ENCODE measurements at places on chromosomes 16 and 17. TPM values are rescaled to one million over a fixed set of nuclear protein-coding genes. Genes with fewer than 3 reads are reported as not detected.

DNA sequence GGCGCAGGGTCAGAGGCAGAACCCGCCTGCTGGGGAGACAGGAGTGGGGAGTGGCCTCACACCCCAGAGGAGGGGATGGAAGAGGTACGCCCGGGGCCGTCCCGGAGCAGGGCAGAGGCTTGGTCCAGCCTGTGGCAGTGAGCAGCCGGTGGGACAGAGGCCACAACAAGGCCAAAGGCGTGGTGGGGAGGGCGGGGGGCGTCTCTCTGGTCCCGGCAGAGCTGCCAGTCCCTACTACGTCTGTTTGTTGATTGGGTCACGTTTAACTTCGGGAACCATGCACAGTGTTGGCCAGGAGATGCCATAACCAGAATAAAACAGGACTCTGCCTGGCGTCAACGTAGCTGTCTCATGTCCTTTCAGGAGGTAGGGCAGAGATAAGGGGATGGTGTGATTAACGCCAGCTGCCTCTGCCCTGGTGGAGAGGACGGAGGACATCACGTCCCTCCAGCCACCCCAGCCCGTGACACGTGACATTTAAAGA, 192.8 kb downstream of the BANP start:
- peak; percentile 45 for DNase-seq

GRCh38 chr17:14089179-14089578, 19.9 kb downstream of the COX10 start:
- DNase-seq = no peak

- DNase-seq = no peak
Observed at GRCh38 chr16:29107299-29107698, 122.4 kb downstream of the LAT start.

DNA sequence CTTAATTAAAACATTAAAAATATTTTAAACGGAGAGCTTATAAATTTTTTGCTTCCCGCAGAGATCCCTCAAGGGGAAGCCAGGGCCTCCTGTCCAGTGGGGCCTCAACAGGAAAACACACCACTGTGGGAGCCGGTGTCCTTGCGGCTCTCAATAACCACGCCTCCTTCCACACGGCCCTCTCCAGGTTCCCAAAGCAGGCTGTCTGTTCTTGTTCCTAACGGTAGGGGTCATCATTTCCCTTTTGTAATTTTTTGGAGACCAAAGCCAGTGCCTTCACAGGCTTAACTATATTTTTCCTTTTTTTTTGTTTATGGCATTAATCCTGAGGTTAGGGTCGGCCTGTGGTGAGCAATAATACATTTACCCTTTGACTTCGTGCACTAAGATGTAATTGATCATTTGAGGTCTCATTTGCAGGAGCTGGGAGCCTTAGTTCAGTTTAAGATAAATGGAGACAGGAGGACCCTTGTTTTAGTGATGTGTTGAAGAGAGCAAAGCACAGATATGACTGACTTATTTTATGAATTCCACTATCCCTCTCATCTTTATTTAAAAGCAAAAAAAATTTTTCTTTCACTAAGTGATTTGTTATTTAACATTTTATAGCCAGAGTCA, 77.5 kb upstream of the N4BP1 start:
- peak; percentile 71 for DNase-seq

- peak; percentile 56 for DNase-seq
Observed at GRCh38 chr17:55660178-55660886, 62.3 kb downstream of the TMEM100 start.

DNA sequence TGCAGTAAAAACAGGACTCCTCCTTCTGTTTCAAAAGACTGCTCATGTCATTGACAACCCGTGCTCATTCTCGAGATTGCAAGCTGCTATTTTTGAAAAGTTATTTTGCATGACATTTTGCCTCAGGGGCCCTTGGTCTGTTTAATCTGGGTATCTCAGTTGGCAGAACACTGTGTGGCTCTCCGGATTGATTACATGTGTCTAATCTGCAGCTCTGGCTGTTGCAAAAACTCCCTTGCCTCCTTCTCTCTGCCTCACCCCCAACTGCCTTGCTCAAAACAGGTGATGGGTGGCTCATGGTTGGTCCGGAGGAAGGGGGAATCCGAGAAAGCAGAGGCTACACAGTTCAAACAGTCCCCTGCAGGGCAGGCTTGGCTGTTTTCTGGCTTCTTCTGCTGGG, 25.3 kb downstream of the GINS3 start:
- no peak for DNase-seq

DNA sequence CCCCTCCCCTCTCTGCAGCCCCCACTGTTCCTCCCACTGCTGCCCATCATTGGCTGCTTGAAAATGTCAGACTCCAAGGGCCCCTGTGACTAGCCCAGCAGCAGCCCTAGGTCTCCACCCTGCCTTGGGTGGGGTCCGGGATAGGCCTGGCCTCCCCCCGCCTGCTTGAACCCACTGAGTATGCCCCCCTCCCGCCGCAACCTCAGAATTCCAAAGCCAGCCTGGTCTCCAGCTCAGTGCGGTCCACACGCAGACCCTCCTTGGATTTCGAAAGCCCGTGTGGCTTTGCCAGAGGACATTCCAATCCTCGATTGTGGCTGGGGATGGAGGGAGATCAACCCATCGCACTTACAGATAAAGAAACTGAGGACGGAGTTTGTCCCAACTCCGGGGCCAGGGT, 6.4 kb downstream of the DPEP1 start:
- DNase-seq = peak; percentile 65

DNA sequence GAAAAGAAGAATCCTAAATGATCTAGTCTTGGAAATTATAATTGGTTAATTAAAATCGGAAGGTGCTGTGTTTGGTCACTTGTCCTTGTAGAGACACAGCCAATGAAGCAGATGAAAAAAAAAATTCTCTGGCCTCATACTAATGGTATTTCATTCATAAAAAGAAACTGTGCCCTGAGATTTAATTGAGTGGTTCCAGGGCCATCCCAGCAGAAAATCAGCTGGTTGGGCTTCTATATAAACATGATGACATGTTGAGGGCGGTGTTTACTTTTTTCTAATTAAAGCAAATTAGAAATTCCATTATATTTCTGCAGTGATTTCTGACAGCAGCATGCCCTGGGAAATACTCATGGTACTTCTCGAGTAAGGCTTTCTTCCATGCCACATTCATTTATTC, 191.9 kb upstream of the KCNJ16 start:
- DNase-seq = no peak

- DNase-seq = peak; percentile 95
Observed at GRCh38 chr16:75377729-75378386, 55.4 kb downstream of the CFDP1 start.

GRCh38 chr16:30490210-30490609, 17.7 kb downstream of the ITGAL start:
- DNase-seq = no peak

DNA sequence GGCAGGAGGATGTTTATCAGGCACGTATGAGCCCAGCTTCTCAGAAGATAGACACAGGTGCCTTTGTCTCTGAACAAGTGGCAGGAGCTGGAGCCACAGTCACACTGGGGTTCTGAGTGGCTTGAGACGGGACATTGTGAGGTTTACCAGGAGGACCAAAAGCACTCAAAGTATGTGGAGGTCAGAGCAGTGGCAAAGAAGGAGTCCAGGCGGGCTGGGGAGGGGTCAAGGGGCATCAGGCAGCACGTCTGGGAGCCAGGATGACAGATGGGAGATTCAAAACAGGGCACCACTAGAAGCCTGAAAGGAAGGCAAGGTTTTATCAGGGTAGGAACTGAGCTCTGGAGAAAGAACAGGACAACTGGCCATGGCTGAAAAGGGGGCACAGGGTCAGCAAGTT, 67.2 kb upstream of the MARCHF10 start:
- no peak for DNase-seq

DNA sequence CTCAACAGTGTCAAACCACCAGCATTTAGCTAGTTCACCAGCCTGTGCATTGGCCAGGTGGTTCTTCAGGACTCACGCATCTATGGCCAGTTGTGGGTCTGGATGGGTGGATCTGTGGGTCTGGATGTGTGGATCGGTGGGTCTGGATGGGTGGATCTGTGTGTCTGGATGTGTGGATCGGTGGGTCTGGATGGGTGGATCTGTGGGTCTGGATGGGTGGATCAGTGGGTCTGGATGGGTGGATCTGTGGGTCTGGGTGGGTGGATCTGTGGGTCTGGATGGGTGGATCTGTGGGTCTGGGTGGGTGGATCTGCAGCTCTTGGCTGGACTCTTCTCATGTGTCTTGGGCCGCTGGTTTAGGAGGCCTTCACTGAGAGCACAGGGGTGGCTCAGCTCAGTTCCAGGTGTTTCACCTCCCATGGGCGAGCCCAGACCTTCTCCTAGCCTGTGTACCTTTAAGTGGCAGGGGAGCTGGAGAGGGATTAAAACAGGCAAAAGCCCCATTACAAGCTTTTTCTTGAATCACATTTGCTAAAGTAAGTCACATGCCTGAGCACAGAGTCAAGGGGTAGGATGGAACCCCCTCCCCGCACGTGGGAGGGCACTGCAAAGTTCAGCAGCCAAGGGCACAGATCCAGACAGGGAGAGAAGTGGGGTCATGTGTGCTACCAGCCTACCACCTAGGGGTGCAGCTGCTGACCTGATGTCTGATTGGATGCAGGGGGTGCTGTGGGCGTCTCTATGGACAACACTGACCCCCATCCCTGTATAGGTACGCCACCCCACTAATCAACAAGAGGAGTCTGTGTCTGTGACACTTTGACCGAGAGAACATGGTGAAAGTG, 3.4 kb upstream of the NUBP1 start:
- DNase-seq = no peak

GRCh38 chr17:28141313-28141712, 98.8 kb downstream of the NLK start:
- DNase-seq = no peak

GRCh38 chr16:71885261-71885650, 1.3 kb upstream of the ZNF821 start:
- no peak for DNase-seq

DNA sequence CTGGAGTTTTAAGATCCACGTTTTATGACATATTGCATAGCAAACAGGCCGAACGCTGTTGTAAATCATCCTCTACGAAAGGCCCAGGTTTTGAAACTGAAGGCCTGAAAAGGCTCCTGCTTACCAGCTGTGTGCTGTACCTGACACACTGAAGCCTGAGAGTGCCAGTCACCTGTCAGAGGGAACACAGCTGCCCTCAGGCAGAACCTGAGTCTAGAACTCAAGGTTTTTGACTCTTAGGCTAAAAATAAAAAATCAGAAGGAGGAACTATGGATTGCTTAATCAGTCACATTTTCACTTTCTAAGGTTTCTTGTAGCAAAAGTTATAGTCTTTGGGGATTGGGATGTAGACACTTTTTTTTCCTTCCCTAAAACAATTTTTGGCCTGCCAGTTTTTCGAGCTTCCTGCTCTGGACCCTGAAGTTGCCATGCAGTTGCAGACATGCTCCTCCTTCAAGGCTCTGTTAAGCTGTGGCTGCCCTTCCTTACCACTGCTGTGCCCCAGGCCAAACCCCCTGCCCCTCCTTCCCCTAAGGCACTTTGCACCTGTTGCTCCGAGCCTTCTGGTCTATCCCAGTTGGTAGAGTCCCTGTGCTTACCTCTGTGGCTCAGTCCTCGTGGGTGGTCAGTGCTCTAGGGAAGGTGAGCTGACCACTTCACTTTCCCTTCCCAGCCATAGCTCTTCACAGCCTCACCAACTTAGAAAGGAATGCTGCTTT, 56.6 kb downstream of the TENT4B start:
- no peak for DNase-seq

Gene ASIC2
- not detected for total RNA-seq

Gene SDR42E1
- 2.6 TPM for total RNA-seq

Gene LASP1
- total RNA-seq = 355 TPM

Gene TBC1D3C
- total RNA-seq = not detected

Gene PTGES3L
- 1.3 TPM for total RNA-seq

Gene LPO
- total RNA-seq = not detected

Gene CRYM
- total RNA-seq = 0.32 TPM

Gene SYT17
- under 0.01 TPM for total RNA-seq

Gene FBXW10
- 0.32 TPM for total RNA-seq

Measured in fibroblast of villous mesenchyme (primary cell).